ENCODE measurements at places on chromosomes 16 and 17. TPM values are rescaled to one million over a fixed set of nuclear protein-coding genes. Genes with fewer than 3 reads are reported as not detected.

NLGN2 gene
- 15.6 TPM for total RNA-seq

KCNJ18 gene
- total RNA-seq, result not detected

SEZ6L2 gene
- 24.4 TPM for total RNA-seq

HEXIM1 gene
- total RNA-seq, result 50.6 TPM

PRRT2 gene
- 0.40 TPM for total RNA-seq

TBC1D3G gene
- total RNA-seq, result not detected

TBC1D3K gene
- total RNA-seq, result not detected

CHST4 gene
- 0.08 TPM for total RNA-seq

NAT9 gene
- 52.8 TPM for total RNA-seq

DNAH2 gene
- total RNA-seq, result 0.09 TPM

E4F1 gene
- total RNA-seq, result 21.7 TPM

PMP22 gene
- 323 TPM for total RNA-seq

CACNA1G gene
- 4.4 TPM for total RNA-seq

TP53TG3F gene
- 0.31 TPM for total RNA-seq

CCL7 gene
- total RNA-seq, result 0.45 TPM

FOXC2 gene
- total RNA-seq, result 2.0 TPM

CD7 gene
- total RNA-seq, result 0.08 TPM

GPS2 gene
- 104 TPM for total RNA-seq

KRT10 gene
- total RNA-seq, result 125 TPM

OR4D1 gene
- 0.02 TPM for total RNA-seq

SOST gene
- total RNA-seq, result not detected

PRR11 gene
- 47.6 TPM for total RNA-seq

SAMD14 gene
- total RNA-seq, result 0.24 TPM

GPR142 gene
- total RNA-seq, result not detected

GDPD1 gene
- total RNA-seq, result 0.90 TPM

EARS2 gene
- total RNA-seq, result 36.8 TPM

APRT gene
- 326 TPM for total RNA-seq

KRT24 gene
- total RNA-seq, result not detected

ATP2C2 gene
- 0.14 TPM for total RNA-seq

SLC38A8 gene
- total RNA-seq, result not detected
